Thyroid gland (tissue), 4 donors: ENCODE measurements at places on chromosomes 2 and 18. TPM values are rescaled to one million over a fixed set of nuclear protein-coding genes. Genes with fewer than 3 reads are reported as not detected.
A peak's percentile ranks its signal among the peaks of the same experiment; 100 is the strongest.

GRCh38 chr2:40199771-40200170, 252.1 kb downstream of the SLC8A1 start:
- no peaks in the 10 kb centered on the region for H3K36me3 ChIP-seq
- no peaks in the 10 kb centered on the region for H3K27me3 ChIP-seq
- no peak overlapping the region for H3K27ac ChIP-seq
- DNase-seq = no peak
- H3K4me3 ChIP-seq = no peak overlapping the region

DNA sequence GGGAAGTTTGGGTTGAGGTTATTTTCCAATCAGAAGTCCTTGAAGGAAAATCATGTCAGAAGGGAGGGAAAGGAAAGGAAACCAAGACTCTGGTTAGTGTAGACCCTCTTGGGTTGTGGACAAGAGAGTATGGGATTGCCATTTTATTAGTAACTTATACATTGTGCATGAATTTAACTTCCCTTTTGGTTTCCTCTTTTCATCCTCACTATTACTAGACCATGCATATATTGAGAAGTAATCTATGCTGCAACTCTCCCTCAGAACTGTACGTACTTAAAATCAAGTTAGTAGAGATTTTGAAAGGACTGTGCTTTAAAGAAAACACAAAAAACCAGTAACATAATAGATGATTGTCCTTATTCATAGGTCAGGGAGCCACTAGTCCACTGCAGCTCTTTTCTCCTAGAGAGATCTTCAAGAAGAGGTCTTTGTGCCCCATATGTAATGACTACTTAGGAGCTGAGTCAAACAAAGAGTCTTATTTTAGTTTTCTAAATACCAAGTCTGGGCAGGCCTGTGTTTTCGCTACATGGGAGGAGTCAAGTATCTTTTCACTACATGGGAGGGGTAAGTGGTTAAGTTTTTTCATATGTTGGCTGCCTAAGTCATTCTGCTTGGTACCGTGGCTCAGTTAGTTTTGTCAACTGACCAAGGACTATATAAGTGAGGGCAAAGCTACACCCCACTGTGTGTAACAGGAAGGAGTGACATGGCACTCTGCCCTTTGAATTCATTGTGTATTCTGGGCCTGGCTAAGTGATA, 25.2 kb upstream of the FAM117B start:
- no peak overlapping the region for H3K27ac ChIP-seq
- H3K27me3 ChIP-seq = no peaks in the 10 kb centered on the region
- H3K36me3 ChIP-seq = no peaks in the 10 kb centered on the region
- H3K4me3 ChIP-seq = no peak overlapping the region
- DNase-seq = no peak

GRCh38 chr18:14089191-14089590, 43.0 kb downstream of the ZNF519 start:
- DNase-seq = no peak
- no peak overlapping the region for H3K4me3 ChIP-seq
- H3K4me1 ChIP-seq = no peaks in the 10 kb centered on the region
- H3K27ac ChIP-seq = no peak overlapping the region
- H3K27me3 ChIP-seq = no peaks in the 10 kb centered on the region

- no peak overlapping the region for H3K4me3 ChIP-seq
- DNase-seq = peak; percentile 54
- H3K4me1 ChIP-seq = no peaks in the 10 kb centered on the region
- H3K27me3 ChIP-seq = no peaks in the 10 kb centered on the region
- no peaks in the 10 kb centered on the region for H3K36me3 ChIP-seq
Observed at GRCh38 chr2:114812261-114812660, 369.8 kb downstream of the DPP10 start.

GRCh38 chr2:208033701-208034502, 8.6 kb upstream of the PLEKHM3 start:
- H3K36me3 ChIP-seq = no peaks in the 10 kb centered on the region
- H3K4me1 ChIP-seq = peaks cover 18% of the 10 kb centered on the region
- peak; percentile 62 for DNase-seq

DNA sequence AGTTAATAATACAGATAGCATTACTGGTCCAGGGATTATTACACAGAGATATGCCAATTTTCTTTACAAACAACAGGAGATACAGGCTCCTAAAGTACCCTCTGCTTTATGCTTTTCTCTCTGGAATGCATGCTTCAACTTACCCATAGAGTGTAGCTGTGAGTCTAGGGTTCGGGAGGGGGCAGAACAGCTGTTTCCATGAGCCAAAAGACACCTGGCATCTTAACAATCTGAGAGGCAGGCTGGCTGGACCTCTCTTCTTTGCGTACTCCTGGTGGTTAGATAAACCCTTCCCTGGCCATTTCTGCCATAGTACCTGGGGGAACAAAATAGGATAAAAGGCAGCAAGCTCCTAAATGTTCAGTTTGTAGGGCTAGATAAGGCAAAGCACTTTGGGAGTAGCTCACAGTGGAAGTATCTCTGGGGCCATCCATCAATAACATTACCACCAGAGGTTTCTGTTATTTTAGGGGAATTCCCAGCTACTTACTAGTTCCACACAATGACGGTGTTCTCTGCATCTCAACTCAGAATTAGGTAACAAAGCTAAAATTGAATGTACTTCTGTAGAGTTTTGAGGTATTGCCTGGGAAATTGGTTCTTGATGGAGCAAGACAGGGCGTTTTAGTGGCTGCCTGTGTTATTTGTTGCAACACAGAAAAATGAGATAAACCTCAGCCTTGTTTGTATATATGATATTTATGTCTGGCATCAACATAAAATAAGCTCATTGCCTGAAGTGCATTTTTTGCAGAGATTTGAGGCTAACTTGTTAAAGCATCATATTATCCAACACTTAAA, 6.2 kb upstream of the CCDC85A start:
- H3K4me3 ChIP-seq = no peak overlapping the region
- no peaks in the 10 kb centered on the region for H3K36me3 ChIP-seq
- DNase-seq = no peak
- no peak overlapping the region for H3K27ac ChIP-seq

NTSR2 gene
- total RNA-seq = not detected

GAD1 gene
- total RNA-seq = 0.11 TPM

CBLN2 gene
- not detected for total RNA-seq

FBXO48 gene
- total RNA-seq = 1.8 TPM

ALPP gene
- total RNA-seq = not detected
